GM12865 (cell line): ENCODE measurements at places on chromosomes 5 and 9.

- DNase-seq, result no peak
These were observed 154.2 kb upstream of the TSLP start for GRCh38 chr5:110917161-110917875.

GRCh38 chr5:57338068-57338867 lies 144.3 kb downstream of the ACTBL2 start:
- peak; percentile 44 for DNase-seq

DNA sequence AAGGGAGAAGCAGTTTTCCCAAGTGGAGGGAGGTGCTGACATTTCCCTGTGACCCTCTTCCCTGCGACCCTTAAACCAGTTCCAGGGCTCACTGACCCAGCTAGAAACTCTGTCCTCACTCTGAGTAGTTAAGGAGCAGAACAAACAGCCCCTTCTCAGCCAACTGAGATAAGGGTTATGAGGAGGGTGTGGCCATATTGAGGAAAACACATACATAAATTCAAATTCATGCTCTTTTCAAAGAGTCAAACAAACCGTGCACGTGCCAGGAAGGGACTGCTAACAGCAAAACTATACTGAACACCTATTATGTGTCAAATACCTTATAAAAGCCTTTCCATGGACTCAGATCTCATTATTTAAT lies 4.9 kb upstream of the AKNA start:
- DNase-seq, result no peak

- DNase-seq, result no peak
These were observed 118.6 kb upstream of the DAB2 start for GRCh38 chr5:39543335-39543734.

DNA sequence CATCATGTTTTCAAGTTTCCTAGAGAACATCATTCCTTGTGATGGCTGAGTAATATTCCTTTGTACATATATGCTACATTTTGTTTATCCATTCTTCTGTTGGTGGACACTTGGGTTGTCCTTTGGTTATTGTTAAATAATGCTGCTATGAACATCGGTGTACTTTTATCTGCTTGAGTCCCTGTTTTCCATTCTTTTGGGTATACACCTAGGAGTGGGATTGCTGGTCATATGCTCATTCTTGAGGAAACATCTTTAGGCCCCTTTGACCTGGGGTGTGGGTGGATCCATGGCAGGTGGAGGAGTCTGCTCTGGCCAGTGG lies 25.3 kb downstream of the GALNT12 start:
- no peak for DNase-seq

DNA sequence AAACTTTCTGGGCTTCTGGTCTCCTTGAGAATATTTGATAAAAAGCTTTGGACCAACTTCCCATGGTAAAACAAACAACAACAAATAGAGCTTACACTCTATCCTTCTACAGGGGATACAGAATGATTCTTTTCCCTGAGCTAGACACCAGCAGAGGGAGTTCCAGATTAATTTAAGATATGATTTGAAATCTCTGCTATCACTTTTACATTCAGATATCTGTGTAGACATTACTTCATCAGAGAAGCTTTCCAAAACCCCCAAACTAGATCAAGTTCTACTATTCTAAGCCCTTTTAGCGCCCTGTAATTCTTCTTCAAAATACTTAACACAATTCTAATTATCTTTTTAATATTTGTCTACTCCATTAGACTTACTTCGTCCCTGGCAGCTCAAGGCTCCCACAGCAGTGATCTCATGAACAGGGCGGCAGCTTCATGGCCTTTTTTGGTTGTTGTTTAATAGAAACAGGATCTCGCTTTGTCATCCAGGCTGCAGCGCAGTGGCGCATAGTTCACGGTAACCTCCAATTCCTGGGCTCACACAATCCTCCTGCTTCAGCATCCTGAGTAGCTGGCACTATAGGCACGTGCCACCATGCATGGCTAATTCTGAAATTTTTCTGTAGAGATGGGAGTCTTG lies 955 bp upstream of the GALNT12 start:
- DNase-seq, result no peak

- DNase-seq, result no peak
These were observed 42.8 kb upstream of the CPEB4 start for GRCh38 chr5:173845321-173845720.

DNA sequence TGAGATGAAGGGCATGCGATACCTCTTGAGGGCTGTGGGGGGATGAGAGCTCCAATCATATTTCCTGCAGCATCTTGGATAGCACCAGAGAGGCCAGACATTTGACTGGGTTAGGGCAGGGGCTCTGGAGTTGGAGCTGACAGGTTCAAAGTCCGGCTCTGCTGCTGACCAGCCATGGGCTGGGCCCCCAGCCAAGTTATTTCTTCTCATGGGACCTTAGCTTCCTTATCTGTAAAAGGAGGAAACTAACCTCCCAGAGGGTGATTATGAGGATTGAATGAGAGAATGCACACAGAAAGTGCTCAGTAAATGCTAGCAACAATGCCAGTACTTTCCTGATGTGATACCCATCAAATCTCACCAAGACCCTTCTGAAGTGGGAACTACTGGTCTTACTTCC lies 65.2 kb upstream of the SLC25A51 start:
- DNase-seq, result no peak

- DNase-seq, result no peak
These were observed 2034.6 kb upstream of the ACO1 start for GRCh38 chr9:30349526-30350513.

- no peak for DNase-seq
These were observed 1.1 kb downstream of the ICE1 start for GRCh38 chr5:5423586-5423985.

DNA sequence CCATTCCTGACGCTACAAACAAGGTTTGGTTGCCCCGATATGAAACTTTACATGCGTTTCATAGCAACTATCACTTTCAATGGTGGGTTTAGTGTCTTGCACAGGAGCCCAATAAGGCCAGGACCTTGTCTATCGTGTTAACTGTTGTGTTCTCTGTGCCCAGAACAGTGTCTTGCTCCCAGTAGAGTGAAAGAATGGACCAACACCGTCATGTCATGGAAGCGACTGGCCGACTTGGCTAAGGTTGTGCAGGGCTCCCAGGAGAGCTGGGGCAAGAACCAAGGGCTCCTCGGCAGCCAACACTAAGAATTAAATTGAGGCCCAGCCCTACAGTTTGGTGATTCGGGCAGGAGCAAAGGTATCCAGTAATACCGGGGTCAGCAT lies 498 bp upstream of the ARHGEF37 start:
- DNase-seq, result no peak

DNA sequence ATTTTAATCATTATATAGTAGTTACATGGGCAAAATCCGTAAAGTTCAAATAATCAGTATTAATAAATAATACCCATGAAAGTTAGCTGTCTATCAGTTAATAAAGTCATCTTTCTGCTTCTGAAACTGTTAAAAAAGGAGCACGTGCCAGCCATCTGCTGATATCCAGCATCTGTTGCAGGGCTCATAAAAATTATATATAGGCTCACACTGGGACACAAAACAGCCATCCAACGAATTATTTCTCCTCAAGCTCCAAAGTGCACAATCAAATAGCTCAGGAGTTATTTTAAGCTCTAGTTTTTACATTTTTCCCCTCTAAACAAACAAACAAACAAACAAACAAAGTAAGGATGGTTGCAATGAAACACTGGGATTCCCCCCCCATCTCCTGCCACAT lies 48.3 kb downstream of the MRPS27 start:
- DNase-seq, result no peak

DNA sequence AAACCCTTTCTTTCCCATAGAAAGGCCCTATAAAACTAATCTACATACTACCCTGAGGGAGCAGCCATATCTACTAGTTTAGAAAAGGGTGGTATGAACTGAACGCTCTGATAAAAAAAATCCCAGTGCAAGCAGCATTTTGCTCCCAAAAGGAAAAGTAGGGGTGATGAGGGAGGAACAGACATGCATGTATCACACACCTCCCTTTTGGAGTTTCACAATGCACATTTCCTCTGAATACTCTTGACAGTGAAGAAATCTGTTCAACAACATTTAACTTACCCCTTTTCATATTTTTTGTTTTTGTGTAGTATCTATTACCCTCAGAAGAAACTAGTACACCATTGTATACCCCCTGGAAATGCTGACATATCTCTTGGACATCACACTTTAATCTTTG lies 411.4 kb downstream of the MAT2B start:
- DNase-seq, result no peak

- DNase-seq, result no peak
These were observed 572 bp downstream of the SCGB3A1 start for GRCh38 chr5:180590543-180591310.

GRCh38 chr9:92962303-92962649 lies 15.0 kb downstream of the FGD3 start:
- no peak for DNase-seq

DNA sequence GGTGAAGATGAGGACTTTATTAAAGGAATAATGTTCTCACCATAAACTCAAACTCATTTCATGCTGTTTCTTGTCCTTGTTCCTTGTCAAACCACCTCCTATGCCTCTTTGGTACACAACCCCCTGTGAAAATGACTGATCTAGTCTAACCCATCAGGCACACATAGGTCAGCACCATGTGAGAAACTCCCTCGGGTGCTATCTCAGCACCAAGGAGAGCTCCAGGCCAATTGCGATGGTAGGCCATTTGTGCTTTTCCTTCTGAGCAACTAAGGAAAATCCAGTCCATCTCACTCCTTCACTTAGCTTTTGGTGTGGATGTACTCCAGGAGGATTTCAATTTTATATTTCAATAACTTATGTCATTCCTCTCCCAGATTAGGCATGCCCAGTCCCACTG lies 199.8 kb downstream of the ZNF608 start:
- no peak for DNase-seq

DNA sequence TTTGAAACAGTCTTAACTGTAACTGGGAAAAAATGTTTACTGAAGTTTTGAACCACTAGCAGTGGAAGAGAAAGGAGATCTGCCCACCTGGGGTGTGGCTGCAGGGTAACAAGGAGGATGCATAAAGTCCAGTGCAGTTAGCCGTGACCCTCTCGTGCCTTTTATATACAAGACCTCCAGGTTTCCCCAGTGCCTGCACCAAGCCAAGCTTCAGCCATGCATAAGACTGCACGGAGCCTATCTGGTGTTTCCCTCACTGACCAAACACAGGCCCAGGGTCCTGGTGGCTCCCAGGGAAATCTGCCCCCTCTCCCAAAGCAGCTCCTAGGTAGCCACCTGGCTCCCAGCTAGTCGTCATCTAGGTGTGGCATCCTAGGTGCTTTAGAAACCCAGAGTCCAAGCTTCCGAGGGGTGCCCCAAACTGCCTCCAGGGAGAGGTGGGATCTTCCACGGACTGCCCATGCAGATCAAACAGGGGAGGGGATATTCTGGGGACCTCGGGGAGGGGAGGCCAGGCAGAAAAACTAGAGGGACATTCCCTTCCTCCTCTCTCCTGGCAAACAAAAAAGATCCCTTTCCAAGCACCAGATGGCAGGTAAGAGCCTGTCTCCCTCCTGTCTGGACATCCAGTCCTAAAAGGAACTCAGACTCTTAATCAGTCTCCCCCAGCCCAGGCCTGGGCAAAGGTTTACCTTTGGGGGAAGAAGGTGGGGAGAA lies 2.7 kb downstream of the SHB start:
- DNase-seq, result peak; percentile 47

DNA sequence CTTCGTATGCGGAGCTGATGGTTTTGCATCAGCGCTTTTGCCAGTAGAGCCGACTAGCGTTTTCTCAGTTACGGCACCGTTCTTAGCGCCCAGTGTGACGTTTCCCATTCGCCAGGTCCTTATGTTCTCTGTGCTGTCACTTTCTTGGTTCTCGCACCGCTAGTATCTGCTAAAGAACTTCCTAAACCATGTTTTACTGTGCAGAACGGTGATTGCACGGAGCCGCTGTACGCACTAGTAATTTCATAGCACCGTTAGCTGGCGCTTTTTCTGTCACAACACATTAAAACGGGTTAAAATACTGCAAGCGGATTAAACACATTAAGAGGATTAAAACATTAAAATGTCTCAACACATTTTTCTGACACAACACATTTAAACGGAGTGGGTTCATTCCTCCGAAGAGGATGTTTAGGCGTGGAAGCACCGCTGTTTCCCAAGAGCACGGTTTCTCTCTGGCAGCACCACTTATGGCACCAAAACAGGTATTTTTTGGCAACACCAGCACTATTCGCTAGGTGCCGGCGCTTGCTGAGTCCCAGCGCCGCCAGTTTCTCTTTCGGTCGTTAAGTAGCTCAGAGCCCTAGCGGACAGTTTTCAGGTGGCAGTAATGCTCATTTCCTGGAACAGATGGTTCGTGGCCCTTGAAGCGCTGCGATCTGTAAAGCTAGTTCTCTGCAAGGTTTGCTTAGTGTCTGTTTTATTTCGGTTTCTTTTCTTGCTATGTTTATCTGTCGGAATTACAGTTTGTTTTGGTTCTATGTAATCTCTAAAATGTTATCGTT lies 20.3 kb downstream of the ANXA2R start:
- DNase-seq, result peak; percentile 96

DNA sequence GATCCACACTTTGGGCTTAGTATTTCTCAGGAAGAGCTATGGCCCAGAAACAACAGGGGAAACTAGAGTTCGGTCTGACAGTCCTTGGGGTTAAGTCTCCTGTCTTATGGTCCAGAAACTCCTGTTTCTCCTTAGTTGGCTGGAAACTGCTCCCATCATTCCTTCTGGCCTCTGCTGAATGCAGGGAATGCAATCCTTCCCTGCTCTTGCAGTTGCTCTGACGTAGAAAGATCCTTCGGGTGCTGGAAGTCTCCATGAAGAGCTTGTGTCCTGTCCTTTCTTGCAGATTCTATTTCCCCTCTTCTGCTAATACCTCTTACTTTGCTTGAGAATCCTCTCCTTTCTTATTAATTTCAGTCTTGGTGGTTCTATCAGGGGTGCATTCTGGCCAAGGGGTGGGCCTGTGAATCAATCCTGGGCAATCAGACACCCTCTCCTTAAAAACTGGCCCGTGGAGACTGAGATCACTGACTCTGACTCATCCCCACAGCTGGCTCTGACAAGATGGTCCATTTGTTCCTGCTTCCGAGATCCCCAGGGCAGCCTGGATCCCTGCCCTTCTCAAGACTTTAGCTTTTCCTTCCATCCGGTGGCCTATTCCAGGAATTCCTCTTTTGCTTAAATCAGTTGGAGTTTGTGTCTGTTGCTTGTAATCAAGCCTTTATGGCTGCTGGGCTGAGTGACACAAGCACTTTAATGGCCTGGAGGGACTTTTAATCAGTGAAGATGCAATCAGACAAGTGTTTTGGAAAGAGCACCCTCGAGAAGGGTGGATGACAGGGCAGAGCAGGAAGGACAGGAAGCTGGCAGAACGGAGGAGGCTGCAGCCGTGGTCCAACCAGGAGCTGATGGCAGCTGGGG lies 23.7 kb downstream of the PTGS1 start:
- no peak for DNase-seq
